Activated CD4-positive, alpha-beta memory T cell treated with anti-CD3 and anti-CD28 coated beads for 36 hours (primary cell): ENCODE measurements at places on chromosomes 2 and 18.

GRCh38 chr2:39664888-39665591 is 677 bp upstream of the TMEM178A start:
- DNase-seq: no peak

DNA sequence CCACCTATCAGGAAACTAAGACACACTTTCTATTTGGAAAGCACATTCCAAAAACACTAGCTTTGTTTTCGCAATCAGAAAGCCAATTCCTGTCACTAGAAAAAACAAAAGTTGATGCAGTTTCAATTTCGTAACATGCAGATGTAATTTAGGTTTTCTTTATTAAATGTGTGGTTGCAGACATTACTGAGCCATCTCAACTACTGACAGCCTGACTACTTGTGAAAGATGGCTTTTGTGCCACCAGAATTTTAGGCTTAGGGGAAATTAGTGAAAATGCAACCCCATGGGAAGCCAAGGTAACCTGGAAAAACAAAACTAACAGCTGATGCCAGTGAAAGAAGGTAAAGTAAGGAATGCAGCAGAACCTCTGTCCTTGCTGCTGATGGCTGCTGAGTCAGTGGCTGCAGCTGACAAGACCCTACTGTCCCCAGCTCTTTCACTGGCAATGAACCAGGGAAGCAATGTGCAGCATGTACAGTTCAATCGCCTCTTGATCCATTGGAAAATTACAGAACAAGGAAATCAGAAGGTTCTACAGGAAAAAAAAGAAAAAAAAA is 34.9 kb downstream of the FEZ2 start:
- no peak for DNase-seq

DNA sequence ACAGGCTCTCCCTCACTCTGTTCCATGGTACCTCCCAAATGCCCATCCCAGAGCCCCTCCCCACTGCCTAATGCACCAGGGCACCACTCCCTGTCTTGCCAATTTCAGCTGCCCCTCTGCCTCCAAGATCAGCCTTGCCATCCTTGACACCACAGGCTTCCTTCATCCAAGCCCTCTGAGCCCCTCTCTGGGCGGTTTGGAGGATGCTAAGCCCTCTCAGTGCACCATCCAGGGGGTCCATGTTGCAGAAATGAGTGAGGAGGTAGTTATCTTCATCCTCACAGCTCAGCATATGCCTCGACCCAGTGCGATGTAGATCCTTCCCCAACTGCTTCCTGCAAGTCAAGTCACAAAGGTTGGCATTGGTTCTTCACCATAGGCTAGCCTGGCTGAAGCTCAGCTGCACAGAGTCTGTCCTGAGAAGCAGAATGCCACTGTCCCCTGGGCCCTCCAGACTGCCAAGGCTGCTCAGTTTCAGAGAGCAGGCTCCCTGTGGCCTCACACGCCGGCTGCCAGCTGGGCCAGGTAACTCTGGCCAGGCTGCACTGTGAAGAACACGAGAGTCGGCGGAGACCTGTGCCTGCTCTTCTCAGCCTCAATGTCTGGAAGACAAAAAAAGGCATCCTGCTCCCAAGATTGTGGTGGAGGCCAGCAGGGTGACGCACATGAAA is 9.9 kb upstream of the MAP3K2 start:
- DNase-seq: no peak

GRCh38 chr18:76978616-76979015 is 154.0 kb downstream of the MBP start:
- peak; percentile 4 for DNase-seq

GRCh38 chr18:70288171-70288850 is 534 bp upstream of the SOCS6 start:
- DNase-seq: peak; percentile 18

- DNase-seq: no peak
Measured at GRCh38 chr18:78893281-78894032, 86.2 kb upstream of the SALL3 start.

GRCh38 chr2:205543937-205544702 is 138.2 kb upstream of the NRP2 start:
- DNase-seq: no peak

- peak; percentile 34 for DNase-seq
Measured at GRCh38 chr2:181656450-181657291, at the start of gene CERKL. TSS of gene CERKL (minus strand) at chr2:181657105. CDS start at chr2:181657006, 99 bp downstream.

DNA sequence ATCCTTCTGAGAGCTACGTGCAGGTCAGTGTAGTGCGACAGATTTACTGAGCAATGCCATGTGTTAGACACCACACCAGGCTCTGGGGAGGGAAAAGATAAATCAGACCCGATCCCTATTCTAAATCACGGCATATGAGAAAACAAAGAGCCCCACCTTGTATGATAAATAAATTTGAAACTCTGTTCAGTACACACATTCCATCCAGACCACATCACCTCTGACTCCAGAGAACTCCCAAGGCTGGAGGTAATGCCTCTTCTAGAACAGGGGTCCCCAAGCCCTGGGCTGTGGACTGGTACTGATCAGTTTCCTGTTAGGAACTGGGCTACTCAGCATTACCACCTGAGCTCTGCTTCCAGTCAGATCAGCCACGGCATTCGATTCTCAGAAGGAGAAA is 77.3 kb downstream of the QPCT start:
- DNase-seq: no peak

DNA sequence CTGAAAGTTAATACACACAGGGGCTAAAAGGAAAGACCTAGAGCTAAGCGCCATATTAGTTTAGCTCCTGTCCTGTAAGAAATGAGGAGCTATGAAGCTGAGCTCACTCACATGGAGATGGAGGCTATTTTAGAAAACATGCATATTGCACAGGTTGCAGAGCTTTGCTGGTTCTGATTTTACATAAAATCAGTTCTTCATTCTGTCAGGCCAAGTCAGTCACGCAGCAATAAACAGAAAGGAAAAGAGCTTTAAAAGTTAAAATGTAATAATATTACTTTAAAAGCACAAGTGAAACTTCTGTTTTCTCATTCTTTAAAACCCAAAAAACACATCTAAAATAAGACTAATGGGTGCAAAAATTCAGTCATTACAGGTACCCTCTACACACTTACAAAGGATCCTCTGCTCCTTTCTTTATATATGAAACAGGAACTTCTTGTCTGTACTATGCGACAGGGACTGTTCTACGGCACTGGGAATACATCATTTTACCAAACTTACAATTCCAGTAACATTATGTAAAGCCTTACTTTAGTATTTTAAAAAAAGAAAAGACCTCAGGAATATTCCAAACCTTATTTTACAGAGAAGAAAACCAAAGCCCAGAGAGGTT is 113.8 kb downstream of the THADA start:
- DNase-seq: no peak

- no peak for DNase-seq
Measured at GRCh38 chr2:144682248-144682647, 162.3 kb upstream of the ZEB2 start.

DNA sequence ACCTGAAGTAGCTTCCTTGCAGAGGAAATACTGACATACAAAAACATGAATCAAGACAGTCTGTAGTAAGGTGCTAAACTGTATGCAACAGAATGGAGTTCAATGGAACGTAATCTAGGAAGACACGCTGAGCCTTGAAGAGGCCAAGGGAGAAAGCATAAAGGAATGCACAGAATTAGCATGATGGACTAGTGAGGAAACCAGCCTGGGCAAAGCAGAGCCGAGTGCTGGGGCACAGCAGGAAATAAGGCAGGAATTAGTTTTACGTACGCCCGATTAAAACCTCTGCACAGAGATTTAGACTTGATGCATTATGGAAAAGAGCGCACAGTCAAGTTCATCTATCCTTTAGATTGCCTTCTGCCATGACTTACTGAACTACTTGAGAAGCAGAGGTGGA is 200.3 kb downstream of the DLGAP1 start:
- DNase-seq: no peak

- DNase-seq: no peak
Measured at GRCh38 chr2:119339562-119339923, 27.1 kb downstream of the C2orf76 start.

DNA sequence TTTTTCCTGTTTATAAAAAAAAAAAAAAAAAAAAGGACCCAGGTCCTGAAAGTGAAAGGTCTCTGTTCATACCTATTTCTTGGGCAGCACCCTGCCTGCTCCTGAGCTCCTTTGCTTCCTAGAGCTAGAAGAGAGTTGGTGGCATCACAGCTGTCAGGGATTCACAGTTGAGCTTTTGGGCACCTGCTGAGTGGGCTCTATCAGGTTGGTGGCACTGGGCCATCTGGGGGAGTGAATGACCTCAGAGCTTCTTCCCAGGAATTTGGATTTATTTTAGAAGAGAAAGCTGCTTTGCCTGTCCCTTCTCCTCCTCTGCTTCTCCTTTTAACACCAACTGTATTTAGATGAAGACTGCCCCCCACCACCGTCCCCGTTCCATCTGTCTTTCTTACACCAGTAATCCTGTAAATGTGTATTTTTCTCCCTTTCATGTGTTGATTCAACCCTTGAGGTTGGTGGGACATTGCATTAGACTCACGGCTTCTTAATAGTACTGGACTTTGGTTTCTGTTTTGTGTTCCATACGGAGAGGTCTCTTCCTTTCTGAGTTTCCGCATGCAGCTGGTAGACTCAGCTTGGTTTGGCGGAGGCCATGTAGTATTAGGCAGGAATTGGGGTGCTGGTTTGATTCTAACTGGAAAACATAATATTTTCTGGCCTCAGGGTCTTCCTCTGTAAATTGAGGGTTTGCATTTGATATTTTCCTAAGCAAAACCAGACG is 7.6 kb upstream of the MGAT5 start:
- no peak for DNase-seq

DNA sequence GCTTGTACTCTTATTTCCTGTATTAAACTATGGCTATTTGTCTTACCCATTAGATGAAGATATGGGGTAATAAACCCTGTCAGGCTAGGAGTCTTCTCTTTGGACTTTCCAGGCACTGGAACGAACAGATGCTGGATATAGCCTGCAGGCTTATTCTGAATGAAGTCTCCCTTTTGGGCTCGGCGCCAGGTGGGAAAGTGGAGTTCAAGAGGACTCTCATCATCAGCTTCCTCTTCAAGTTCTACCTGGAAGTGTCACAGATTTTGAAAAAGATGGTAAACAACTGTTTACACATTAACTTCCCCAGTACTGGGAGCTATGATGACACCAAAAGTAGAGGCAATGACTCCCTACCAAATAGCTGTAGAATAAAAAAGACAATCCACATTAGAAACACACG is 27.9 kb downstream of the AOX1 start:
- DNase-seq: no peak

DNA sequence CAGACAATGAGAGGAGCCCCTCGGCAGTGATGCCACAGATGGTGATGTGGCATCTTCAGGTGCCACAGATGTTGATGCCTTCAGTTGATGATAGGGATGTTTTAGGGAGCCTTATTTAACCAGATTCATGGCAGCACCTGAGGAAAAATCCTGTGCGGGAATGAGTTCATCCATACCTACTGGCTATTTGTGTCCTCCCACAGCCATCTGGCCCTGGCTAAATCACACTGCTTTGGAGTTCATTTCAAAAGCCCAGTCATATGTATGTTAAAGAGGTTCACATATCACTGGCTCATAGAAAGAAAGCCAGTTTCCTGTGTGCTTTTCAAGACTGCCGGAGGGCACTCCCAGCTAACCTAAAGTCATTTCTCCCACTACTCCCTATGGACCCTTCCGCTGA is 131.3 kb downstream of the MCFD2 start:
- no peak for DNase-seq

DNA sequence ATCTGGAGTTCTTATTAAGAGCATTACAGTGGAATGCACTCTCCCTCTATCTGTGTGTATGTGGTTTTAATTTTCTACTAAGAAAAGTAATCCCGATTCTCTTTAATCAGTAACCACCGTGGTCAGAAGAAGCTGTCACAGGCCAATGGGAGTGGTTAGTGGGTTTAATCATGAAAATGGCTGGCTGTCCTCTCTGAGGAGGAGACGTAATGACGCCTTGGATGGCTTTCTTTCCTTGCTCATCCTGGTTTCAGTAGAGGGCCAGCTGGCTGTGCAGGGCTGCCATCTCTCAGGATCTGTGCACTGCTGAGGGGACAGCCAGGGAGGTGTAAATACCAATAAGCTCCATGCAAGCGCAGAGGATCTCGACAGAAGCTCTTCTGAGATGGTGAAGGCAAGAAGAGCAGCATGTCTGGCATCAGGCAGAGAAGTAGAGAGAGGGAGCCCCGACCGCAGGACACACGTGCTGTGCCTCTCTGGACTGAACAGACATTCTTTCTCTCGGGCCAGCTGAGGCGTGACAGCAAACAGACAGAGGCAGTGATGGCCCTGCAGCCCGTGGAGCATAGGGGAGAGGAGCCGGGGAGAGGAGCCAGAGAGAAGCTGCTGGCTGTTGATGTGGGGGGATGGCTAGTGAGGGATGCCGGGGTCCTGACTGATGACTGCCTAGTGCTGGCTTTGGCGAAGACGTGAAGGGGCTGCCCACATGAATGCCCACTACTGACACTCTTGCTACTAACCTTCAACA is 65.1 kb upstream of the DAPL1 start:
- DNase-seq: no peak

- no peak for DNase-seq
Measured at GRCh38 chr18:62543021-62543420, 20.2 kb downstream of the ZCCHC2 start.

DNA sequence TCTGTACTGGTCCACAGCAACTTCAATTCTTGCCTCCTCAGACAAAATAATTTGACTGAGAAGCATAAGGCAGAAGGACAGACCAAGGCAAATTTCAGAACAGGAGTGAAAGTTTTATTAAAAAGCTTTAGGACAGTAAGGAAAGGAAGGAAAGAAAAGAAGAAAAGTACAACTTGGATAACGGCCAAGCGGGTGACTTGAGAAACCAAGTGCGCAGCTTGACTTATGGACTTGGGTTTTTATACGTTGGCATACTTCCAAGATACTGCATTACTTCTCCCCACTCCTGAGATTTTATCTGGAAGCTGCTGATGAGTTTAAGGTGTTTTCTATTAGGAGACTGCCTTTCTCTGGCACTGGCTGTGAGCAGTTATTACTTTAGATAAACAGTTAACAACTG is 64.7 kb downstream of the CCDC178 start:
- no peak for DNase-seq

GRCh38 chr18:6399776-6400175 is 14.9 kb downstream of the L3MBTL4 start:
- no peak for DNase-seq

- no peak for DNase-seq
Measured at GRCh38 chr18:67586101-67586500, 69.6 kb upstream of the DSEL start.

DNA sequence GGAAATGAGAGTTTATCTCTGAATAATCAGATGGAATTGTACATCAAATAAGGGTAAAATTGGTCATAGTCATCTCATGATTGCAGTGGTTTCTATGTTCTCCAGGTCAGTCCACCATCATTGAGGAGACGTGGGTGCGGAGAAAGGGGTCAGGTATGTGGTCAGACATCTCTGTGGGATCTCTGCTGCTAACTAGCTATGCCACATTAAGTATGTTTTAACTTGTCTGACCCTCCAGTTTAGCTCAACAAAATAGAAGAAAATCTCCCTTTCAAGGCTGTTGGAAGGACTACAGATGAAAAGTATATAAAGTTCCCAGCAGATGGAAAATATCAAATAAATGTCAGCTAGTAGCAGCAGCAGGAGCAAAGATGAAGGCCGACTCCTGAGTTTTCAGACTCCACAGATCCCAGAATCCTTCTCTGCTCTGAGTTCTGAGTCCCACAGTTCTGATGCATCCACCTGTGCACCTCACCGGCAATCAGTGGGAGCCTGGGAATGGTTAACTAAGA is 106.6 kb upstream of the CYP1B1 start:
- DNase-seq: no peak
